ENCODE measurements at places on chromosomes 2 and 18. TPM values are rescaled to one million over a fixed set of nuclear protein-coding genes. Genes with fewer than 3 reads are reported as not detected.

Gene COL6A3
- 200 TPM for total RNA-seq

Gene AKAIN1
- total RNA-seq = not detected

Gene INHA
- total RNA-seq = 0.52 TPM

Gene LHCGR
- not detected for total RNA-seq

Gene NGEF
- 0.16 TPM for total RNA-seq

Gene TMEM247
- total RNA-seq = not detected

Gene PTPRN
- total RNA-seq = 88.2 TPM

Gene CD8B2
- not detected for total RNA-seq

Gene THUMPD2
- 9.4 TPM for total RNA-seq

GRCh38 chr2:151150331-151151320, 111.0 kb downstream of the RBM43 start:
- no peak overlapping the region for H3K4me3 ChIP-seq
- H3K27ac ChIP-seq = no peak overlapping the region
- H3K27me3 ChIP-seq = no peaks in the 10 kb centered on the region
- H3K36me3 ChIP-seq = no peaks in the 10 kb centered on the region

- no peak for DNase-seq
- H3K4me1 ChIP-seq = no peaks in the 10 kb centered on the region
These were observed 18.4 kb downstream of the DNER start for GRCh38 chr2:229695961-229696360.

DNA sequence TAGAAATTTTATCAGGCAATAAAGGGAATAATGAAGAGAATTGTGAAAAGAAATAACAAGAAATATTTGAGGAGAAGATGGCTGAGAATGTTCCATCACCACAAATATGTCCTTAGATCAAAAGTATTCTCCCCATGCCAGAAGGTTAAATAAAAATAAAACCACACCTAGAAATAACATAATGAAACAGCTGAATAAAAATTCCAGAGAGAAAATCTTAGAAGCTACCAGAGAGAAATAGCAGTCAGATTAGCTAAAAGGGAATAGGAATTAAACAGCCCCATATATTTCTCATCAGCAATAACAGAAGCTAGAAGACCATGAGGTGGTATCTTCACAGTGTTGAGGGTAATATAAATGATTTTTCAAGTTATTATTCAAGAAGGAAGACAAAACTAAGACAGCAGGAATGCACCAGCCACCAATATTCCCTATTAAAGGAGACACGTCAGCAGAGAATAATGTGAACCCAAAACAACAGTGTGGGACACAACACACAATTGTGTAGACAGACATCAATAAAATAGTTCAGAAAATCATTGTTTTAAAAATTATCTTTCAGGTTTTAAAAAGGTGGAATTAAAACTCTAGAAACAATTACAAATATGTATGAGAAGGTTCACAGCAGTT, 82.0 kb upstream of the NEDD4L start:
- peaks cover 4% of the 10 kb centered on the region for H3K27me3 ChIP-seq
- H3K36me3 ChIP-seq = no peaks in the 10 kb centered on the region
- no peak overlapping the region for H3K4me3 ChIP-seq
- no peak overlapping the region for H3K27ac ChIP-seq

DNA sequence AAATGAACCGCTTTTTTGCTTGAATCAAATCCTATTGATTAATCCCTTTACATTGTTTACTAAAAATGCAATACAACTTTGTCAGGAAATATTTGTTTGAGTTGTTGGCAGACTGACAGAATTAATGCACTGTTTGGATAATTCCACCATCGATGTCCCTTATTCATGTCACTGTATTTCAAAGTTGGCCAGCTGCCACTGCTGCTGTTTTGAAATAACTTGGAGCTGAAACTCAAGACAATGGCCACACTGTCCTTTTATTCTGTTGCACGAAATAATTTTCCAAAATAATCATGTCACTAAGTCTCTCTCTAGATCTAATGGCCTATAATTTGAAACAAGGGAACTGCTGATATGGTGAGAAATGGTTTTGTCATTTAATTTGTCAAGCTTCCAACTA, 55.2 kb upstream of the PAX3 start:
- H3K4me1 ChIP-seq = no peaks in the 10 kb centered on the region
- no peaks in the 10 kb centered on the region for H3K36me3 ChIP-seq
- H3K4me3 ChIP-seq = no peak overlapping the region
- no peak overlapping the region for H3K27ac ChIP-seq

GRCh38 chr2:133606616-133607015, 38.4 kb upstream of the NCKAP5 start:
- H3K4me1 ChIP-seq = peaks cover 15% of the 10 kb centered on the region
- no peak for DNase-seq

GRCh38 chr2:241334813-241335212, 19.1 kb downstream of the SEPTIN2 start:
- H3K27ac ChIP-seq = no peak overlapping the region
- H3K27me3 ChIP-seq = no peaks in the 10 kb centered on the region
- no peak overlapping the region for H3K4me3 ChIP-seq
- peaks cover 66% of the 10 kb centered on the region for H3K36me3 ChIP-seq
- H3K4me1 ChIP-seq = no peaks in the 10 kb centered on the region

DNA sequence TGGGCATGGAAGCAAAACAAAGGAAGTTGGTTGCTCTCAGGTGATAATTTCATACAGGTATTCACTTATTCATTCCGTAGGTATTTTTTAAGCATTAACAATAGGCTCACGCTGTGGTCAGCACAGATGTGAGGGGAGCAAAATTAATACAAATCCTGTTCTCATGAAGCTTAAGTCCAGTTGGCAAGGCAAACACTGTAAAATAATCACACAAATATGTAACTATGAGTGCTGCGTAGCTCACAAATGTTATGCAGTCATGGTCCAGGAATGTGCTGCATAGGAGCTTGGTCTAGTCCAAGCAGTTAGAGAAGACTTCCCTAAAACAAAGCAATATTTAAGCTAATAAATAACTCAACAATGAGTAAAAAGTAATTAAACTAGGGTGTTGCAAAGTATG, 23.9 kb downstream of the SP5 start:
- peaks cover 11% of the 10 kb centered on the region for H3K4me1 ChIP-seq
- H3K27me3 ChIP-seq = no peaks in the 10 kb centered on the region
- peak overlapping the region; percentile 58 for H3K27ac ChIP-seq
- H3K36me3 ChIP-seq = no peaks in the 10 kb centered on the region
- no peak overlapping the region for H3K4me3 ChIP-seq
- peak; percentile 96 for DNase-seq

DNA sequence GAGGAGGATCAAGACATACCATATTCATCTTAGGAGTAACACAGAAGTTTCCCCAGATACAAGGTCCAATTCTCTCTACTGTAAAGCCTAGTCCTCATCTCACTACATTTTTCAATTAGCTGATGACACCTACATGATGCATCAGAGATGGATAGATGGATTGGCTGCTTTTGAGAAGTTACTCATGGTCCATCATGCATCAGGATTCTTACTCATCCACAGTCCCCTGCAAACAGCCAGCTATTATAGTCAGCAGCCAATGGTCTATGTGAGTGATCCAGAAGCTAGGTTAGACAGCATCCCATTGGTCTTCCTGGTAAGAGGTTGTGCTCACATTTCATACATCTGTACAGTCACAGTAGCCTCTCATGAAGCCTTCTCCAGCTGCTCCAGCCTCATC, 154.5 kb upstream of the NRP2 start:
- no peak overlapping the region for H3K27ac ChIP-seq
- no peaks in the 10 kb centered on the region for H3K27me3 ChIP-seq
- no peak overlapping the region for H3K4me3 ChIP-seq
- peak; percentile 10 for DNase-seq
- H3K4me1 ChIP-seq = no peaks in the 10 kb centered on the region

DNA sequence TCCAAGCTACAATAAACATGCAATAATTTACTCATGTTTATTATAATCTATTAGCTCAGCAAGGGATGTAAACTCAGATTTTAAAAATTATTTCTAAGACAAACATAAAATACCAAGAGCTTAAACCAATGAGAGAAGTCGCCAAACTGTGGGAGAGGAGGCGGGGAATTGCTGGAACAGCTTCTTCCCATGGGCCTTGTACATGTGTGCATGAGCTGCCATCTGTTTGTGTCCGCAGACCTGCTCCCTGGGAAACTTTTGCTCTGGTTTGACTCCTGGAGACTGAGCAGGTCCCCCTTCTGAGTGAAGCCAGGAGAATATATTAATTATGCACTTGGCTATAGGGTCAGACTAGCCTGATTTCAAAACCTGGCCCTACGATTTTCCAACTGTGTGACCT, 655.9 kb upstream of the SOX11 start:
- H3K36me3 ChIP-seq = no peaks in the 10 kb centered on the region

- no peaks in the 10 kb centered on the region for H3K4me1 ChIP-seq
- DNase-seq = no peak
- H3K4me3 ChIP-seq = no peak overlapping the region
- no peaks in the 10 kb centered on the region for H3K36me3 ChIP-seq
- H3K27ac ChIP-seq = no peak overlapping the region
- H3K27me3 ChIP-seq = peaks cover 70% of the 10 kb centered on the region
These were observed 1.4 kb downstream of the C1QL2 start for GRCh38 chr2:119156891-119157773.

DNA sequence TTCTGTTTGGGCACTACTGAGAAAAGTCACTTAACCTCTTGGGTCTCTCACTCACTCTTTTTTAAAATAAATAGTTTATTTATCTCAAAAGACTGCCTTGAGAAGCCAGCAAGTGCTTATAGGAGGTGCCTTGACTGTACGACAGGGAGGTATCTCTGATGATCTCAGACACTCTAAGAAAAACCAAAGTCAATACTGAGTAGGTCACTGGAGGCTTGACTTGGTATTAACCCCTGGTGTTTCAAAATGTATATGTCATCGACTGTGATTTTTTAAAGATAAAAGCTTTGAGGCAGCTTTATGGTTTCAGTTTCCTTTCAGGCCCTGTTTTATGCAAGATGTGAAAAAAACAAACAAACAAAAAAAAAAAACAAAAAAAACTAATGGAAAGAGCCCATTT, 33.7 kb downstream of the MREG start:
- H3K27ac ChIP-seq = no peak overlapping the region
- H3K36me3 ChIP-seq = no peaks in the 10 kb centered on the region
- no peak for DNase-seq
- no peaks in the 10 kb centered on the region for H3K27me3 ChIP-seq
- peaks cover 2% of the 10 kb centered on the region for H3K4me1 ChIP-seq

GRCh38 chr18:75790796-75791195, 363.3 kb upstream of the SMIM21 start:
- H3K36me3 ChIP-seq = no peaks in the 10 kb centered on the region
- no peaks in the 10 kb centered on the region for H3K4me1 ChIP-seq
- no peak overlapping the region for H3K27ac ChIP-seq
- H3K4me3 ChIP-seq = no peak overlapping the region

- no peak overlapping the region for H3K4me3 ChIP-seq
- H3K36me3 ChIP-seq = no peaks in the 10 kb centered on the region
- peak; percentile 11 for DNase-seq
- H3K4me1 ChIP-seq = peaks cover 4% of the 10 kb centered on the region
- H3K27me3 ChIP-seq = no peaks in the 10 kb centered on the region
These were observed 42.2 kb upstream of the ARHGAP15 start for GRCh38 chr2:143087033-143087432.

DNA sequence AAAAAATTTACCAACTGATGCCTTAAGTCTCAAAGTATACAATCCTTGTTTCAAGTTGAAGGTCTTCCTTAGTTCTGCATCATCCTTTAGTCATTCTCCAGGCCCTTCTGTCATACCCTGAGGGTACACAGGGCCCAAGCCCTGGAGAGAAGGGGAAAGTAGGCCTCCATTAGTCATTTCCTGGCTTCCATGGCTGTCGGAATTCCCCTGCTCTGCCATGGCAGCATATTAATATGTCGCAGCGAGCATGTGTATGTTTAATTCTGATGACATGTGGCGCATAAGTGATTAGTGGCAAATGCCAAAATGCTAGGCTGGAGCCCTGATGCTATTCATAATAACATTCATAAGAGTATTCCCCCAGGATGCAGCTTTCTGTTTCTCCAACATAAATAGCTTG, 22.1 kb downstream of the GPR39 start:
- peak overlapping the region; percentile 79 for H3K27ac ChIP-seq
- H3K36me3 ChIP-seq = no peaks in the 10 kb centered on the region
- H3K27me3 ChIP-seq = no peaks in the 10 kb centered on the region
- peak overlapping the region; percentile 38 for H3K4me3 ChIP-seq
- H3K4me1 ChIP-seq = peaks cover 32% of the 10 kb centered on the region
- DNase-seq = peak; percentile 86

DNA sequence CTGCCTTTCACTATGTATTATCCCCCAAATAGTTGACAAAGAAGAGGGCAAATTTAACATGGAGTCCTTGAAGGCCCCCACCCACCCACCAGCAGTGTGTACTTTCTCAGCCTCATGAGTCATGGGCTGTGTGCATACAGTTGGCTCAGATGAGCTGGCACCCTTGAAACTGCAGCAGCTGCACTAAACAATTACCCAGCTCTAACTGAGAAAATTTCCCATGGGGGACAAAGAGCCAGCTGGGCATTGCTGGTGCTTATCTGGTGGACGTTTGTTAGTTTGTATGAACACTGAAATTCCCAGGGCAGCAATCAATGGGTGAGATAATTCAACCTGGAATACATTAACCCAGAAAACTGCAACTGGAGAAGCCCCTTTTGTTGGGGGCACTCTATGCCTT, 131.7 kb downstream of the GCA start:
- DNase-seq = peak; percentile 59
- H3K36me3 ChIP-seq = no peaks in the 10 kb centered on the region
- no peak overlapping the region for H3K27ac ChIP-seq
- H3K4me1 ChIP-seq = peaks cover 9% of the 10 kb centered on the region

- H3K27me3 ChIP-seq = no peaks in the 10 kb centered on the region
- H3K4me1 ChIP-seq = no peaks in the 10 kb centered on the region
- H3K27ac ChIP-seq = no peak overlapping the region
- no peak for DNase-seq
- H3K36me3 ChIP-seq = no peaks in the 10 kb centered on the region
- no peak overlapping the region for H3K4me3 ChIP-seq
These were observed 40.3 kb downstream of the SNTG2 start for GRCh38 chr2:990970-991369.

- no peaks in the 10 kb centered on the region for H3K27me3 ChIP-seq
- no peak for DNase-seq
- no peak overlapping the region for H3K27ac ChIP-seq
These were observed 26.9 kb downstream of the GALM start for GRCh38 chr2:38692636-38693318.

GRCh38 chr2:232699110-232699509, 2.0 kb downstream of the GIGYF2 start:
- DNase-seq = no peak
- no peaks in the 10 kb centered on the region for H3K27me3 ChIP-seq
- no peak overlapping the region for H3K27ac ChIP-seq
- H3K4me1 ChIP-seq = peaks cover 9% of the 10 kb centered on the region

Data from astrocyte (in vitro differentiated cells and primary cell).